ENCODE measurements at places on chromosomes 1 and 21.

DNA sequence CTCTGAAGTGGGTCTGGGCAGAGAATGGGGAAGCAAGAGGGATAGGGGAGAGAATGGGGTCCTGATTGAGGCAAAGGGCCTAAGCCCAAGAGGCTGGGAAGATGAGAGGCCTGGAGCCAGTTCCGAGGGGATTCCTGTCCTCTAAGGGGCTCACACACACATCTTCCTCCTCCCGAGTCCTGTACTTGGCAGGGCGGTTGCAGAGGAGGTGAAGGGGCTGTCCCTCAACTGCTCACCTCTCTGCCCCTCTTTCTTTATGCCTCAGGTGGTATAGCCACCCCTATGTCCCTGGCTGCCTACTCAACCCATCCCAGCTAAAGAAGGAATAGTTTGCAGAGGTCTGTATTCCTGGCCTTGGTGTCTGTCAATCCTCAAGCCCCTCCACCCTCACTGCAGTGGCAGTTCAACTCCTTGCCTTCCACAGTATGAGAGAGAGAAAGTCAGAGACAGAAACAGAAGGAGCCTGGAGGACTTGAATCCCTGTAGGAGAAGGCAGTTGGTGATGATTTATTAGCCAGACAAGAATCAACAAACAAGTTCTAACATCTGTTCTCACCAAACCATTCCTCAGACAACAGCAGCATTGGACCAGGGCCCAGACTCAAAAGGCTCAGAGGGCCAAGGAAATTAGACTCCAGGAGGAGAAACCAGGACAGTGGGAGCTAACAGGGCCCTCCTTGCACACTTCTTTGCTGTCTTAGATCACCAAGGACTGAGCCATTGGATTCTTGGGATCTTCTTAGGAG is 10.7 kb downstream of the SH2D2A start:
- no peak for DNase-seq

DNA sequence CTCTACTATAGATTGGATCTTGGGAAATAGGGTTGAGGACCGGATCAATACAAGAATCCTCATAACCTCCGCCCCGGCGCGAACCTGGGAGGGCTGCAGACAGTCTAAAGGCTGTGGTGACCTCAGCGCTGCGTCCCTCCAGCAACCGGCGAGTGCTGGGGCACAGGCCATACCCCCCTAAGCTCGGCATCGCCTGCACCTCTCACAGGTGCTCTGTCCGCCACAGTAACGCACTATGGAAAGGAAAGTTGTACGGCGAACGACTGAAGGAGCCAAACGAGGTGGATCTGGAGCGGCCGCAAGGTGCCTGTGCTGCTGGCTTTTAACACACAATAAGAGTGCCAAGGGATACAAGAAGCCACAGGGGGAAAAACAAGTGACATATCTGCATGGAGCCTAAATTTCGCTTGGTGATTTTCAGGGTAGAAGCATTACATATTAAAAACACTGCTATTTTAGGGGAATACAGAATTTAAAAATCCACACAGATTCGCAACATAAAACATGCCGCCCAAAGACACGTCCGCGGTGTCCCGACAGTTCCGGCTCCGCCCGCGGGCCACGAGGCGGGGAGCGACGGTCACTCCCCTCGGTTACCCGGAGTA is 1.4 kb upstream of the RBM15 start:
- no peak for DNase-seq

DNA sequence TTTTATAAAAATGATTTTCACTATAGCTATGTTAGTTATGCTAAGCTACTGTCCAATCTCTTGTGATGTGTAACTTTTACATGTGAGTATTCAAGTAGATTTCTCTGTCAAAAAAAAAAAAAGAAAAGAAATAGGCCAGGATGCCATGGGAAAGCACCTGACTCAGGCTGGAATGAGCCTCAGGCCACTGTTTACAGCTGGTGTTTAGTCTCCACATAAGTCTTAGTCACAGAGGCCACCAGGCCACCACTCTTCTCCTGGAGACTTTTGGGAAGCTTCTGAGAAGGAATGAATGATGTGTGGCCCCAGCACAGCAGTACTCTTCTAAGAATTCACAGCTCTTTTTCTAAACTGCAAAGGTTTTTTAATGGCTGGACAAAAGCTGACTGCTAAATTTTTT is 48.9 kb downstream of the CHML start:
- no peak for DNase-seq

DNA sequence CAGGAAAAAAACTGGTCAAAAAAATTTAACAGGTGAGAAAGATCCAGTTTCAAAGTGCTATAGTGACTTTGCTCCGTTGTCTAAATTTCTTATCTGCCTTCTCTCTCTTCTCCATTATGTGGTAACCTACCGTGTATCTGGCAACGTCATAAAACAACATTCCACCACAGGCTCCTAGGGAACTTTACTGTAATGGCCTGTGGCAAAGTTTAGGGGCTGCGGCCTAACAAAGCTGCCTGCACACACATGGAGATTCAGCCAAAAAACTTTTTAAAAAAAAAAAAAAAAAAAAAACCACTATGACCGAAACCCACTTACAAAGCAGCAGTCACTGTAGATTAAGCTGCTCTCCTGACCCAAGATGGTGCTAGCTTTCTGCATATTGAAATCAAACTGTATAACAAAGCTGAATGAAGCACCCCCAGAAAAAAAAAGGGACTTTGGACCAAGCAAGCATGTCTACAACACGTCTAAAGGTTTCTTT is 202.6 kb downstream of the SLC45A1 start:
- DNase-seq: no peak

GRCh38 chr1:232038706-232039677 is 412.4 kb downstream of the DISC1 start:
- no peak for DNase-seq

DNA sequence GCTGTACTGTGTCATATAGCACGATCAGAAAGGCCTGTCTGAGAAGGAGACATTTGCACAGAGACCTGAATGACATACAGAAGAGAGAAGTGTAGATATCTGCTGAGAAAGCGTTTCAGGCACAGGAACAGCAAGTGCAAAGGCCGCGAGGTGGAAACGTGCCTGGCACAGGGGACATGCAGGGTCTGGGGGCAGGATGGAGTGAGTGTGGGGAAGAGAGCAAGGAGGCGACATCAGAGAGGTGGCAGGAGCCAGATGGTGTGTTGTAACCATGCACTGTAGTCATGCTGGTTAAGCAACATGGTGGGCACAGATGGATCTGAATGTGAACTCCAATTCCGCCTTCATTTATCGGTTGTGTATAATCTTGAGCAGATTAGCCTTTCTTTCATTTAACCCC is 13.0 kb downstream of the KRTCAP2 start:
- DNase-seq: no peak

- no peak for DNase-seq
Measured at GRCh38 chr1:227758366-227758765, 23.1 kb downstream of the SNAP47 start.

GRCh38 chr1:110056285-110056683 is 14.2 kb downstream of the ALX3 start:
- DNase-seq: no peak

- DNase-seq: no peak
Measured at GRCh38 chr1:44212355-44213221, 683 bp upstream of the DMAP1 start.

GRCh38 chr1:79817031-79817560 is 810.6 kb upstream of the ADGRL4 start:
- no peak for DNase-seq

DNA sequence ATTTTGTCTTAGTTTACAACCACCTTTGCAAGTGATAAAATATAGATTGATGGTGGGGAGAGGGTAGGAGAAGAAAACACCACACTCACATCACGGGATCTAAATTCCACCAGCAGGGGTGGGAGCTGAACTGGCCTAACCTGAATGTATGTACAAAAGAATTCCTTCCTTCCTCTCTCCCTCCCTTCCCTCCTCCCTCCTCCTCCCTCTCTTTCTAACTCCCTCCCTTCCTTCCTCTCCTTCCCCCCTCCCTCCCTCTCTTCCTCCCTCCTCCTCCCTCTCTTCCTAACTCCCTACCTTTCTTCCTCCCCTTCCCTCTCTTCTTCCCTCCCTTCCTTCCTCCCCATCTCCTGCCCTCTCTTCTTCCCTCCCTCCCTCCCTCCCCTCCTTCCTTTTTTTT is 40.2 kb downstream of the HIVEP3 start:
- no peak for DNase-seq

- DNase-seq: no peak
Measured at GRCh38 chr1:227793948-227794816, 21.3 kb upstream of the PRSS38 start.

DNA sequence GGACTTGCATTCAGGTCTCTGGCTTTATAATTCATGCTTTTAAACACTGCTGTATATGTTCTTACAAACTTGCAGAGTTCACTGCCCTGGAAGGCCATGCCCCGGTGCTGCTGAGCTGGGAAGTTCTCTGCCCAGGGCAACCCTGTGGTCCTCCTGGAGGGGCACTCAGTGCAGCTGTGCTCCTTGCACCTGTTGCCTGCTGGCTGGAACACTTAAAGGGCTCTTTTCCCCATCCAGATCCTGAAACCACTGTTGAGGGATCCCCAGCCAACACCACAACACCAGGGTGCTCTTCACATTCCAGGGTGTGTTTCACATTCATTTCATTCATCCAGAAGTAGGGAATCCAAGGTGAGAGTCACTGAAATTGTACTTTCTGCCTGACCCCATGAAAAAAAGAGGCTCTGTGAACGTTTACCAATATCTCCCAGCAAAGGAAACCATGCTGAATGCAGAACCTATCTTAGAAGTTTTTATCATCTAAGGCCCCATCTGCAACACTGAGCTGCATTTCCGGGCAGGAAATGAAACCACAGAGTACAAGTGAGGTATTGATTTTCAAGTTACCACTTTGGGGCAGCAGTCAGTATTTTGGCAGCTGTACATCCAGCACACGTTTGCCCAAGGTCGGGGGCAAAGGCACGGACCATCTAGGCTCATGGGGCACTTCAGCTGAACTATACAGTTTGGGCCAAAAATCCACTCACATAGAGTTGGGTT is 16.4 kb upstream of the KIAA0040 start:
- peak; percentile 97 for DNase-seq

Data from Jurkat, Clone E6-1 (cell line).